Skeletal muscle cell (primary cell): ENCODE measurements at places on chromosomes 13 and 19.

- DNase-seq, result peak; percentile 89
These were observed 708 bp upstream of the ERCC1 start for GRCh38 chr19:45424191-45425058.

- no peak for DNase-seq
These were observed 46.9 kb downstream of the CACNA1A start for GRCh38 chr19:13459351-13459750.

DNA sequence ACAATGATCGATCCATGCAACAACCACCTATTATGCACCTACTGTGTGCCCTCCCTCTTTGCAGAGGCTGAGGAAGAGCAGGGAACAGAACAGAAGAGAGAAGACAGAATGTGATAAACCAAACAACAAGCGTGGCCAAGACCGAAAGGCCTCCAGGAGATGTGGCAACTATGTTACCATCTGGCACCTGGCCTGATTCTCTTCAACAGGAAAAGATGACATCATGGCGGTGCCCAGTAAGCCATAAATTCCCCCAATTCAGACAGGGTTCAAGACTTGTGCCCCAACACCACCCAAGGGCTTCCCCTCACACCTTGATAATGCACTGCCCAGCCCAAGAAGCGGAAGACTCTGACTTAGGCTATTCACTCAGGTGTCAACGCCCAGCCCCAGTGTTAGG, 44.3 kb downstream of the SLC7A1 start:
- no peak for DNase-seq

DNA sequence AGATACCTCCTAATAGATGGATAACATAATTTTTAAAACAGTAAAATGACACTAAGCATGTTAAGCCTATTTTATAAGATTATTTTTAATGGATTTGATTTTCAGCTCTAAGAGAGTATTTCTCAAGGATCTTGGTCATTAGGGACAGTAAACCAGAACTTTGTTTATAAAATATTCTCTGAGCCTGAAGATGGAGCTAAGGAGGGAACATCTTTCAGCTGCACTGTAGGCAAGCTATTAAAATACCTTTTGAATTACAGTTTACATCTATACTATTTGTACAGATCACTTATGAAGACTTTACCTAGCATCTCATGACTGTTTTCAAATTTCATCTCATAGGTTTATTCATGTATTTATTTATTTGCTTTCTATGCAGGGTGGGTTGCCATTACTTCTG, 345.3 kb downstream of the MYO16 start:
- no peak for DNase-seq

GRCh38 chr19:47444388-47444821, 25.1 kb upstream of the MEIS3 start:
- no peak for DNase-seq

DNA sequence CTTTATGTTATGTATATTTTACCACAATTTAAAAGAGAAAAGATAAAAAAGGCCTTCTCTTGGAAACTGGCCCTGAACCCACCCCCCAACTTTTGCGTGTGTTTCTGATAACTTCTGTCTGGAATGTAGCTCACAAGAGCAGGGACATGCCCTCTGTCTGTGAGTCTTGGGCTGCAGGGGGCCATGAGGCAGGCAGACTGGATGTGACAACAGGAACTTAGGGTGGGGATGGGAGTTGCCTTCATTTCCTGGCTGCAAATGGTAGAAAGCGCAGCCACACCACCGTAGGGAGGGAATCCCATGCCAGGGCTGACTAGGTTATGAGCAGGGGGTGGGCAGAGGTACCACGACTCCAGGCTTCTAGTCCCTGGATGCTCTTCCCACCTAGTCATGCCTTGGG, 21.9 kb downstream of the CILP2 start:
- no peak for DNase-seq

DNA sequence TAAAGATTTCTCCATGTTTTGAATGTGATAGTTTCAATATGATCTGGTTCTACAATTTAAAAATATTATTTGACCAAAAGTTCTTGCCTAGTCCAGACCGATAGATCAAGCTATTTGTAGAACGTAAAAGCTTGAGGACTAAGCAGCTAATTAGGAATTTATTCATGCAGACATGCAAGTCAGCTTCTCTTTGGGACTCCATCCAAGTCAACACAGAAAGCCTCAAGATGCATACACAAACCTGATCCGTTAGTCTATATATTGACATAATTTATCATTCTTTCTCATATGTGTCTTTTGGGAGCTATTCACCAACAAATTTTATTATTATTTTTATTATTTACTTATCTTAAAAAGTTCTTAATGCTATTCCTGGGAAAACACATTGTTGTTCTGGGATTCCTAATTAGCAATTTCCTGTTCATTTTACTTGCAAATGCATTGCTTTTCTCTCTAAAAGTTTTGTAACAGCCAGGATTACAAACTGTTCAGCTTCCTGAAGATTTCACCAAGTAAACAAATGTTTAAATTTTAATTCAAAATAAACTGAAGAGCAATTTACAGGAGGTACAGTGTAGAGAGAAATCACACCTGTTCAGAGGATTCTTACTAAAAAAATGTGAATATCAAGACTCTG, 375.3 kb downstream of the GPC5 start:
- no peak for DNase-seq

DNA sequence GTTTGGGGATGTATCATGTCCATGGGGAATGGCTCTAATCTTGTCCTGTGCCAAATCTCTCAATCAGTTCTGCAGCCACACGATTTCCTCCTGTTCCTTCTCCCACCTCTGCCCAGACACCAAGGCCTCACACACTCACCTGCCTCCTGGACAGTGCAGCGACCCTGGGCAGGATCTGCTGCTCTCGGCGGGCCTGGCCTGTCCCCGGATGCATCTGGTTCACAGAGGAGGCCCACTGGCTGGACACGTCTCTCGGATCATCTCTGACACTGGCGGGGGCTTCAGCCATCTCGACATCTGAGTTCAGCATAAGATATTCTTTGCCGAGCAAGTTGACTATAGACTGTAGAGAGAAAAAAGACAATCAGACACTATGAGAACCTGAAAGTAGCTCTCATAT, 5.9 kb downstream of the ZSCAN5B start:
- no peak for DNase-seq

GRCh38 chr19:47512183-47512947, 2.5 kb downstream of the NAPA start:
- no peak for DNase-seq

DNA sequence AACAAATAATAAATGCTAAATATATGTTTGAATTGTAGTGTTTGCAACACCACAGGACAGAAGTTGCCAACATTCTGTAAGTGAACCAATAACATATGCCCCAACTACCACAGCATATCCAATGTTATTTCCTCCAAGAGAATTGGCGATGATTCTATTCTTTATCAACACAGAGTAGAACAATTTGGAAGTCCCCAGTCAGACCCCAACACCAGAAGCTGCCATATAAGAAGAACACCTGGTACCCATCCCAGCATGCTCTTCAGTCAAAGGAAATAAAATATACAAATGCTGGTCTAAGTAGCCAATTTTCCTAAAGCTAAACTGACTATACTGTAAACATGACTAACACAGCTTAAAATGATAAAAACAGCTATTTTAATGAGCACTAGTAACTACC, 145.7 kb downstream of the KLF12 start:
- no peak for DNase-seq

DNA sequence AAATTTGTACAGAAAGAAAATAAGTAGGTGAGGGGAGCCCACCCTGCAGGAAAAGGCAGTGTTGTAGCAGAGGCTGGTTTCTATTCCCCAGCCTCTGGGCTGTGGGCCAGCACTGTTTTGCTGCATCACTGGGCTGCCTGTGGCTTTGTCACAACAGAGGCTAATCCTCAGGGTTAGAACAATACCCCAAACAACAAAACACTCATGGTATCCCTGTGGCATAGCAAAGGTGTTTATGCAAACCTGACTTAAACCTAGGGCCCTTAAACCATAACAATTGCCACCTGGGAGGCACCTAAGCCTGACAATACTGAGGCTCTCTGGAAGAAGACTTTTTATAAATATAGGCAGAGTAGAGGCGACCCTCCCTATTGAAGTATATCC, 314.7 kb downstream of the OLFM4 start:
- no peak for DNase-seq
